ENCODE measurements at places on chromosomes 1 and 21.

DNA sequence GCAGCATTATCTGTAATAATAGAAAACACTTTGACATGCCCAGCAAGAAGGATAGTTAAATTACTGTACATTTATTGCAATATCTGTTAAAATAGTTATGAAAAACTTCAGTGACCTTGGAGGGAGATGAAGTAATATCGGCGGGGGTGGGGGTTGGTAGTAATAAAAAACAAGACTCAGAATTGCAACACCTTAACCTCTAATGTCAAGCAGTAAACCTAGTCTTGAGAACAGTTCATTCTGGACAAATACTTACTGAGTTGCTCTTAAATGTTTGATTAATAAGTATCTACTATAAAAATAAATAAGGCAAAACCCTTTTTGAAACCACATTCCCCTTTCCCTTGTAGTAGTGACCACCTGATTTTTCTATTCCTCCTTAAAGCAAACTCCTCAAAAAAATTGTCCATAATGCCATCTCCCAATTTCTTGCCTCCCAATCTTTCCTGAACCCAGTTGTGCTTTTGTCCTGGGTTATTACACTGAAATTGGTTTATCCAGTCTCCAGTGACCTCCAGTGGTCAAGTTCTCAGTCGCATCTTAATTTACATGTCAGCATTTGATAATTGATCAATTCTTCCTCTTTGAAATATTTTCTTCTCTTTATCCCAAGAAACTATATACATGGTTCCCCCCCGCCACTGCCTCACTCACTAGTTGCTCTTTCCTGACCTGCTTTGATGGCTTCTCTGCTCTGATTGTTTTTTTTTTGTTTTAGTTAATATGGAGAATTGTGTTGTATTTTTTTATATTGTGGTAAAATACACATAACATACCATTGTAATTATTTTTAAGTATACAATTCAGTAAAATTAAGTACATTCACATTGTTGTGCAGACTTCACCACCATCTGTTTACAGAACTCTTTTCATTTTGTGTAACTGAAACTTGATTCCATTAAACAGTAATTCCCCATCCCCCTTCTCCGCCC, 36.8 kb downstream of the RAP1A start:
- DNase-seq = peak; percentile 38

- DNase-seq = no peak
Observed at GRCh38 chr1:25036117-25036546, 106.1 kb upstream of the RUNX3 start.

DNA sequence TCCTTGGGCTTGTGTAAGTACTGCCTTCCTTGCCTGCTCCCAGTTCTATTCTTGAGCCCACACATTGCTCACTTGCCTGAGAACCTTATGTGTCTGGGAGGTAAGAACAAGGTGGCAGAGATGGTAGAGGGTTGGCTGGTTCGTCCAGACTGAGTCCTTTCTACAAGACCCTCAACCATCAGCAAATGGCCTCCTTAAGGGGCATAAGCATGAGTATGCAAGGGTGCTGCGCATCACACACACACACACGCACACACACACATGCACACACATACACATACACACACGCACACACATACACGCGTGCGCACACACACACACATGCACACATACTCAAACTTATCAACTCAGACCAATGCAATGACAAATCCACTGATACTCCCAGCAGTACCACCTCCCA, 56.9 kb downstream of the RHBG start:
- no peak for DNase-seq

DNA sequence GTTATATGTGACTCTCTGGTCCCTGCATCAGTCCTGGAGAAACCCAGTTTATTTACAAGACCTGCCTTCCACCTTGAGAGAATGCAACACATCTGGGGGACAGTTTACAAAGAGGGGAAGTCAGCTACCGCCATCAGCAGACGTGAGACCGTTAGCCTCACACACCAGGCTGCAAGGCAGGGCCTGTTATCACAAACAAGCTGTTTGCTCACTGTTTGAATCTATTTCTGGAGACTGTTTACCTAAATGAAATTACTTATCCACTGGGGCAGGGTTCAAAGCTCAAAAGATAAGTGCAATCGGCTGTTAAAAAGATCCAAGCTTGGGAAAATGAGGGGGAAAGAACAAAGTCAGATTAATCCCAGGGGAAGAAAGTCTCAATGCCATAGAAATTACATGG, 134.4 kb downstream of the ZNF281 start:
- DNase-seq = no peak

GRCh38 chr1:41038110-41038509, 16.6 kb upstream of the SLFNL1 start:
- no peak for DNase-seq
